Stimulated activated CD4-positive, alpha-beta T cell treated with anti-CD3 and anti-CD28 coated beads, Interleukin-12 subunit alpha, Interleukin-12 subunit beta, amount 100 ng/mL, for 48 hours (primary cell): ENCODE measurements at places on chromosomes 5 and 9.

GRCh38 chr5:136193322-136193935 lies 467 bp upstream of the SMIM32 start:
- DNase-seq: no peak

DNA sequence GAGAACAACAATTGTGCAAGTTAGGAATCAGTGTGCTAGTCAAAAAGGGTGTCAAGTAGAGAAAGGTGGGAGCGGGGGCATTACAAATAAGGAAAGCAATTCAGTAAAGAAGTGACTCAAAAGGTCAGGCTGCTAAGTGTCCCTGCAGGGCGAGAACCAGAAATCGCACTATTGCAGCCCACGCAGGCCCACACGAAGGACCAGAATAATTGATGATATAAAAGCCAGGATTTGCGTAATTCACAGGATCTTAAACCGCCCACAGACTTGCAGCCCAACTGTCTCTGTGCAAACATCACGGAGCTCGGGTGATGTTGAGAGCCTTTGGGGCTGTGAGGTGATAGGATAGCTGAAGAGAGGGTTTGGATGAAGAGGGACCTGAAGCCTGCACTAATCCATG lies 349.0 kb downstream of the BRINP1 start:
- DNase-seq: no peak

GRCh38 chr9:78590068-78590467 lies 293.1 kb downstream of the PSAT1 start:
- DNase-seq: no peak

DNA sequence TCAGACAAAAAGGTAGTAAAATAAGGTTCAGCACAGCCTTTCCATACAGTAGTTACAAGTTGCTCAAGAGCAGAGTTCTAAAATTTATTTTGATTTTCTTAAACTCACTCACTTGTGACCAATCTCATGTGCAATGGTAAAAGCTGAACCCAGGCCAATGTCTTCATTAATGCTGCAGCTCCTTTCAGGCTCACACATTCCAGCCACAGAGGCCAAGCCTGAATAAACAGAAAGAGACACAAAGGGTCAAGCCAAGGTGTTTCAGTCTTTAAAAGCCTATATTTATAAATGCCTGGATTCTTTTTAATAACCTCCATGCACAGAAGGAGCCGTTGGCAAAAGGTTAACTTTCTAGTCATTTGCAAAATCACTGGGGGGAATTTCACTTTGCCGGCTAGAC lies 152.5 kb downstream of the ADAMTS6 start:
- no peak for DNase-seq

DNA sequence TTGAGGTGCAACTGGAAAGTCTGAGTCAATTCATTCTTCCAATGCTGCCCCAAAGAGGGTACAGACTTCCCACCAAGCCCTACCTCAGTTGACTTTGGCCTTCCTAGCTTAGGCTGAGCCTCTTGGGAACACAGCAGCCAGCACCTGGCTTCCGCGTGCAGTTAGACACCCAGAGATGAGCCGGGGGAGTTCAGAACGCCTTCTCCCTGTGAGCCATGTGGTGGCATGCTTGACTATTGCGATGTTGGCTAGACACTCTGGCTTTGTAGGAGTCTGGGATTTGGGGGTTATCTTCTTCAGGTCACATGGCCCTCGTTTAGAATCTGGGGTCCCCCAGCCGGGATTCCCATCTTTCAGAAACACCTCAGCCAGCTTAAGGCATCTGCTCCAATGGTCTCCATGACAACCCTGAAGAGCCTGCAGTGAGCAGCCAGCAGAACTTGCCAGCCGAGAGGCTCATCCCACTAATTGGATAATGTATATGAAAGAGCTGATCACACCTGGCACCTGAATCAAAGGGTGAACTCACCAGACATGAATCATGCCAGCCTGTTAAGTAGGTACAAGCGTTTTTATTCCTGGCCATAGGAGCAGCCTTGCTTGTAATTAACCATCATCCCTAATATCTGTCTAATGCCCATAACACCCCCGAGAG lies 167.5 kb downstream of the SYK start:
- DNase-seq: no peak
